Islet precursor cell (in vitro differentiated cells): ENCODE measurements at places on chromosomes 5 and 9.
A peak's percentile ranks its signal among the peaks of the same experiment; 100 is the strongest.

- DNase-seq, result no peak
Observed at GRCh38 chr9:89078860-89079259, 87.6 kb downstream of the S1PR3 start.

DNA sequence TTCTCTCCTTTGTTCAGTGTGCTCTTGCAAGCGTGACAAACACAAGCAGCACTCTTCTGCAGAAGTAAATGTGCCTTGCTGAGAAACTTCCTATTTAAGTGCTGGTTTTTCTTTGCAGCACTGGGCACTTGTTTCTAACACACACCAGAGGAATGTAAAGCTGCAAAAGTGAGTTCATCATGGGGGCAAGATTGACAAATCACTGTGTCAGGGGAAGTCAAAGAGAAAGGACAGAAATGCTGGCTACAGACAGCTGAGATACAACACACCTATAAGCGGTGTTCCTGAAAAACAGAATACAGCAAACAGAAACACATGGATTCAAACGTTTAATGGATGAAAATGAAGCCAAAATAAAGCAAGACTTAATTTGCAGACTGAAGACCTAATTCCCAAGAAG is 19.6 kb downstream of the ROR2 start:
- DNase-seq, result no peak

DNA sequence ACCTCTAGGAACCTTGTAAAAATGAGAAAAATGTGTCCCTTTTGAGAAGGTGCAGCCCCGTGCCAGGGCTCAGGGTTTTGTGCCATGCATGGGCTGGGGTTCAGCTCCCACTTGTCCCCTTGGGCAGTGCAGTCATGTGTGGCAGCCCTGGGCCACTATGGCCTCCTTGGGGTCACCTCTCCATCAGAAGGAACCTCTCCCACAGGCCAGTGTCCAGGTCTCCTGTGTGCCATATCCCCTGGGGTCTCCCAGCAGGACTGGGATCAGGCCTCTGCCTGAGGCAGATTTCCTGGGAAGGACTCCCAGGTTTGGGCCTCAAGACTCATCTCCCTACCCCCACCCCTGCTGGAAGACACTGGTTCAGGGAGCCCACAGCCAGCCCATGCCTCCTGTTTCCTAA is 189.1 kb downstream of the PAX5 start:
- DNase-seq, result no peak

GRCh38 chr5:150488519-150489359 is 19.2 kb upstream of the NDST1 start:
- no peak for DNase-seq

DNA sequence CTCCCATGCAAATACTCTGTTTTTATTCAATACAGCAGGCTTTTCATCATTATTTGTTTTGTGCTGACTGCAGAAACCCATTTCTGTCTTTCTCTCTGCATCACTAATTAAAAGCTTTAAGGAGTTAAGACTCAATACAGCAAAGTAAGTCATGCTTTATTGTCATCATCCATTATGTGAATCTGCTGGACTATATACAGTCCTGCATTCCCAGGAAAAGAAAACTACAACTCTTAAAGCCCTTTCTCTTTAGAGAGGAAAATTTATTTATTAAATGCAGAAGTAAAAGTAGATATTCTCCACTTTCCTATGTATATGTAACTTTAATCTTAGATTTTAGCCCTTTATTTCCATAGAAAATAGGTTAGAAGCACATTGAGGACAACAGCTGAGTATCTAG is 706.6 kb upstream of the RGMB start:
- DNase-seq, result no peak

DNA sequence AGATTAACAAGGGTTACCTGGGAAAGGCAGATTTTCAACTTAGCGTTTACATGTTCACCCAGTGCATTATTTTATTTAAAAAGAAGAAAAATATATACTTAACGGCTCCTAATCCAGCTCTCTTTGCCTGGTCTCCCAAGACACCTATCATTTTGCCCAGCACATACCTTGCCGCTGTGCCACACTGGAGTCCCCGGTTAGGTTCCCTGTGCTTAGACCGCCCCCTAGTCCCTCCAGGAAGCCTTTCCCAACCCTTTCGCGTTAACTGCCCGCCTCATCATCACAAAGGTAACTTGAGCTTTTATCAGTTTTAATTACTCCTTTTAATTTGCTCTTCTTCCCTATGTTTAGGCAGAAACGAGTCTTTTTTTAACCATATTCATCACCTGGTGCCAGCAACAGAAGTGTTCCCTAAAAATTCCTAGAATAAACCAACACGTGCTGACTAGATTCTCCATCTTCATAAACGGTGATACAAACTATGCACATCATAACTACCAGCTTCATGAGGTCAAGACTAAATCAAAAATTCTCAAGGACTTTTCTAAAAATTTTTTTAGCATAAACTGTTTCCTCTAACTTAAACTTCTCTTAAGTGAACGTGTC is 19.7 kb downstream of the DNAJA1 start:
- peak; percentile 67 for DNase-seq

DNA sequence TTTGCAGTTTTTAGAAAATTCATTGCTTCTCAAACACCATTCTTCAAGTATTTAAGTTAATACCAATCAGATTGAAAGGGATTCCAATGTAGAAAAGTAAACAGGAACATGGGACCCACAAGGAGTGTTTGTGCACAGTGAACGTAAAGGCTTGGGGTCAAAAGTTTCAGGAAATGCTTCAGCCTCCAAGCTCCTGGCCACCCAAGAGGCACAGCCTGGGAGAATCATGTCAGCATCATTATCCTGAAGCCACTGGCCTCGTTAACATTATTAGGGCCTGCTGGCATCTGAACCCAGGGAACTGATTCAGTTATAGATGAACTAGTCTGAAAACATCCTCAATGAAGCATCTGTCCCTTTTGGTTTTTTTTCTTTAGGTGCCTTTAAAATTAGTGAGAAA is 122.9 kb downstream of the NXNL2 start:
- no peak for DNase-seq

DNA sequence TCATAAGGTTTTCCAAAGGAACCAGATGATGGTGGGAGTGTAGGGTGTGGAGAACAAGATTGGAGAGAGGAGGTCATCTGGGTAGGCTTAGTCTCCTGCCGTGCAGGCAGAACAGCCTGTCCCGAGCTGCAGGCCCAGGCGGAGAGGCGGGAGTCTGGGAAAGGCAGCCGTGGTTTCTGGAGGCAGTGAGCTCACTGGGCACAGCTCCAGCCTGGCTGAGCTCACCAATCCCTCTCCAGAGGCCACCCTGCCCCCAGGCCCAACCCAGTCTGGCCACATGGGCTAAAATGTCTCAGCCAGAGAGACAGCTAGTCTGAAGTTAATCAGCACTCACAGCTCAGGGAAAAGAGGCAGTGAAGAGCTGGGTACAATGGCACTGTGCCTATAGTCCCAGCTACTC is 12.3 kb downstream of the P4HA2 start:
- peak; percentile 77 for DNase-seq
